CD4-positive, alpha-beta T cell (primary cell): ENCODE measurements at places on chromosomes 12 and 14. TPM values are rescaled to one million over a fixed set of nuclear protein-coding genes. Genes with fewer than 3 reads are reported as not detected.
A peak's percentile ranks its signal among the peaks of the same experiment; 100 is the strongest.

DNA sequence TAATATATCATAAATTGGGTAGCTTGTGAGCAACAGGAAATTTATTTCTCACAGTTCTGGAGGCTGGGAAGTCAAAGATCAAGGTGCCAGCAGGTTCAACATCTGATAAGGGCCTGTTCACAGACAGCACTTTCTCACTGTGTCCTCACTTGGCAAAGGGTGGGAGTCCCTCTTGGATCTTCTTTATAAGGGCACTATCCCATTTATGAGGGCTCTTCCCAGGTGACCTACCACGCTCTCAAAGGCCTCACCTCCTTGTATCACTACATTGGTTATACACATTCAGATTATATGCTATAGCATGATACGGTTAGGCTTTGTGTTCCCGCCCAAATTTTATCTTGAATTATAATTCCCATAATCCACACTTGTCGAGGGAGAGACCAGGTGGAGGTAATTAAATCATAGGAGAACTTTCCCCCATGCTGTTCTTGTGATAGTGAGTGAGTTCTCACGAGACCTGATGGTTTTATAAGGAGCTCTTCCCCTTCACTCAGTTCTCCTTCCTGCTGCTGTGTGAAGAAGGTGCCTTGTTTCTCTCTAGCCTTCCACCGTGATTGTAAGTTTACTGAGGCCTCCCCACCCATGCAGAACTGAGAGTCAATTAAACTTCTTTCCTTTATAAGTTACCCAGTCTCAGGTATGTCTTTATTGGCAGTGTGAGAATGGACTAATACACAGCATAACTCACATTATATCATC lies 19.2 kb upstream of the LRIG3 start:
- H3K27me3 ChIP-seq = no peaks in the 10 kb centered on the region
- H3K36me3 ChIP-seq = no peaks in the 10 kb centered on the region
- no peak for DNase-seq
- H3K4me3 ChIP-seq = no peak overlapping the region

DNA sequence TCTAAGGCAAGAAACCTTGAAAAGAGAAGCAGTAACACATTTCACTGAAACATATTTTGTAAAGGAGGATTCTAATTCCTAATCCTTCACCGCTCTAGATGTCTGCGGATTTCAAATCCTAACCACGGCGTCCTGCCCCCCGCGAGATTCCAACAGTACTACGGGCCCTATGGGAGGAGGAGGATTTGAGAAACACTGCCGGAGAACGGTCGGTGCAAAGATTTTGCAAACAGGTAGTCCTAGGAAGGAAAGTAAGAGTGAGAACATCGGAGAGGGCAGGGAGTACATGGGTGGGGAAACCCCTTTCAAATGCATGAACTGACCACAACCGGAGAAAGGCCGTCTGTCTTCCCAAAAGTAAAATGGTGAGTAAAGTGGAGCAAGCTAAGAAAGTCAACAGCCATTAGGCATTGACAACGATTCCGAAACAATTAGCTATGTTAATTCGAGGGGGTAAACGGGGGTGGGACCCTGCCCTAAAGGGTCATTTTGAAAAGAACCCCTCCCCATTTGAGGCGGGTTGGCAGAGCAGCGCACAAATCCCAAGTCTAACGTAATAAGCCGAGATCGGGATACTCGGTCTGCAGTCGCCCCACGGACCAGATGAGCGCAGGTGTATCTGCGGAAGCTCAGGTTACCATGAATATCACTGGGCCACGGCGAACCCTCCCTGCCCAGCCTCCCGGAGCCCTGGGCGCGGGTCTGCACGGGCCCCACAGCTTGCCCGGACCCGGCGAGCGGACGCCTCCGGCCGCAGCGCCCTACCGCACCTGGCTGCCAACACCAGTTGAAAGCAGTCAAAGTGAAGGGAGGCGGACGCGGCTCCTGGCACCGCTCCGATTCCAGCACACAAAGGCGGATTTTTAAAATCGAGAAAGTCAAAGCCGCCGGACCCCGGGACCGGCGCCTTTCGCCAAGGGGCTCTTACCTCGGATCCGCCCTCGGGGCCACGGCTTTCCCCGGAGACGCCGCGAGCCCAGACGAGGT lies 662 bp downstream of the EPS8 start:
- peaks cover 3% of the 10 kb centered on the region for H3K27me3 ChIP-seq
- peak overlapping the region; percentile 69 for H3K4me3 ChIP-seq
- H3K4me1 ChIP-seq = peaks cover 19% of the 10 kb centered on the region
- H3K36me3 ChIP-seq = no peaks in the 10 kb centered on the region

Gene GPR137C
- total RNA-seq = 0.19 TPM

Gene SERPINA12
- not detected for total RNA-seq

GRCh38 chr12:42332301-42333285 lies 6.6 kb downstream of the PPHLN1 start:
- H3K4me3 ChIP-seq = no peak overlapping the region
- H3K4me1 ChIP-seq = peaks cover 16% of the 10 kb centered on the region
- no peak overlapping the region for H3K27ac ChIP-seq
- peaks cover 16% of the 10 kb centered on the region for H3K36me3 ChIP-seq
- no peaks in the 10 kb centered on the region for H3K27me3 ChIP-seq

Gene PPP1R1A
- total RNA-seq = not detected

- no peak overlapping the region for H3K27ac ChIP-seq
- H3K4me1 ChIP-seq = peaks cover 15% of the 10 kb centered on the region
- no peaks in the 10 kb centered on the region for H3K36me3 ChIP-seq
- no peaks in the 10 kb centered on the region for H3K27me3 ChIP-seq
These were observed 112.4 kb upstream of the MAX start for GRCh38 chr14:65214741-65215140.

GRCh38 chr12:122099856-122100255 lies 21.3 kb downstream of the MLXIP start:
- DNase-seq = peak; percentile 48
- H3K4me3 ChIP-seq = peak overlapping the region; percentile 4
- H3K4me1 ChIP-seq = peaks cover 60% of the 10 kb centered on the region
- peak overlapping the region; percentile 31 for H3K27ac ChIP-seq
- no peaks in the 10 kb centered on the region for H3K36me3 ChIP-seq

Gene NANOG
- not detected for total RNA-seq

DNA sequence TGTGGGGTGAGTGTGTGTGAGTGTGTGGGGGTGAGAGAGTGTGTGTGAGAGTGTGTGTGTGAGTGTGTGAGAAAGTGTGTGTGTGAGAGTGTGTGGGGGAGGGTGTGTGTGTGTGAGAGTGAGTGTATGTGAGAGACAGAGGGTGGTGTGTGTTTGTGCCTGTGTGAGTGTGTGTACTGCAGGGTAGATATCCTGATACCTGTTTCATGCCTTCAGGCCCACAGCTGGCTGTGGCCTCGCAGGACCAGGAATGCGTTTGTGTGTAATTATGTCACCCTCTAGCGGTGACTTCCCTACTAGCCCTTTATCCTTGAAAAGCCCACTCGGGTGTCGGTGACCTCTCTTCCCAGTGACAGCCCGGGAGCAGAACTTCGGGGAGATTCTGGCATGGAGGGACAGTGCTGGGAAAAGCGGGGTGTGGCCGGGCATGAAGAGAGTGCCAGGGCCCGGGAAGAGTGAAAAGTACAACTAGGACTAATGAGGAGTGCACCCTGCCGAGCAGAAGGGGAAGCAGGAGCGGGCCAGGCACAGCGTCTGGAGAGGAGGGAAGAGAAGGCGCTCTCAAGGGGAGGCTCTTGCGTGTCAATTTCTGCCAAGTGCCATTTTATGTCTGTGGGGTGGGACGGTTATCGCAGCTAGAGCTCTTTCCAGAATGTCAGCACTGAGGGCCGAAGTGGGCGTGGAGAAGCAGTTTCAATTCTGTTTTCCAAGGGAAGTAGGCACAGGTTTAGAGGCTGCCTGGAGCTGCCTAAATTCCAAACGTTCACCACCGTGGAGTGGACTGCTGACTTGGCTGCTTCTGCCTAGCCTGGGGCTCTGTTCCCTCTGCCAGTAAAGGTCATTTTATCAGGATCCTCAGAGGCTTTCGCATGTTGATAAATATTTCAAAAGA lies 11.0 kb upstream of the FBXL14 start:
- no peaks in the 10 kb centered on the region for H3K27me3 ChIP-seq
- H3K27ac ChIP-seq = no peak overlapping the region
- peaks cover 26% of the 10 kb centered on the region for H3K4me1 ChIP-seq
- H3K4me3 ChIP-seq = peak overlapping the region; percentile 51

DNA sequence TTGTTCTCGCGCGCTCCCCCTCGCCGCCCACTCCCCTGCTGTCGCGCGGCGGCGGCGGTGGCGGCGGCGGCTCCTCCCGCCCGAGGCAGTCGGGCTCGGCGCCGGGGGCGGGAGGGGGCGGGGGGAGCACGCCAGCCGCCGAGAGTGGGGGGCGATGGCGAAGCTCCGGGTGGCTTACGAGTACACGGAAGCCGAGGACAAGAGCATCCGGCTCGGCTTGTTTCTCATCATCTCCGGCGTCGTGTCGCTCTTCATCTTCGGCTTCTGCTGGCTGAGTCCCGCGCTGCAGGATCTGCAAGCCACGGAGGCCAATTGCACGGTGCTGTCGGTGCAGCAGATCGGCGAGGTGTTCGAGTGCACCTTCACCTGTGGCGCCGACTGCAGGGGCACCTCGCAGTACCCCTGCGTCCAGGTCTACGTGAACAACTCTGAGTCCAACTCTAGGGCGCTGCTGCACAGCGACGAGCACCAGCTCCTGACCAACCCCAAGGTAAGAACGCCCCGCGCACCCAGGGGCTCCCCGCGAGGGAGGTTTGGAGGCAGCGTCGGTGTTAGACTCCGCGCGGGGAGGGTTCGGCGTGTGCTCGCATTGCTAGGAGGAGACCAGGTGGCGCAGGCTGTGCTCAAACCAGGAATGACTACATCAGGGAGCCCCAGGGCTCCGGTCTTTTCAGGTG lies 629 bp downstream of the KCNMB4 start:
- H3K36me3 ChIP-seq = no peaks in the 10 kb centered on the region
- peak; percentile 65 for DNase-seq
- H3K27me3 ChIP-seq = peaks cover 7% of the 10 kb centered on the region

Gene PSME1
- 166 TPM for total RNA-seq

Gene REP15
- not detected for total RNA-seq

Gene DYRK2
- 123 TPM for total RNA-seq

GRCh38 chr12:118465706-118466105 lies 89.4 kb downstream of the SUDS3 start:
- H3K27me3 ChIP-seq = no peaks in the 10 kb centered on the region
- H3K27ac ChIP-seq = no peak overlapping the region
- H3K4me1 ChIP-seq = no peaks in the 10 kb centered on the region
- H3K36me3 ChIP-seq = no peaks in the 10 kb centered on the region

DNA sequence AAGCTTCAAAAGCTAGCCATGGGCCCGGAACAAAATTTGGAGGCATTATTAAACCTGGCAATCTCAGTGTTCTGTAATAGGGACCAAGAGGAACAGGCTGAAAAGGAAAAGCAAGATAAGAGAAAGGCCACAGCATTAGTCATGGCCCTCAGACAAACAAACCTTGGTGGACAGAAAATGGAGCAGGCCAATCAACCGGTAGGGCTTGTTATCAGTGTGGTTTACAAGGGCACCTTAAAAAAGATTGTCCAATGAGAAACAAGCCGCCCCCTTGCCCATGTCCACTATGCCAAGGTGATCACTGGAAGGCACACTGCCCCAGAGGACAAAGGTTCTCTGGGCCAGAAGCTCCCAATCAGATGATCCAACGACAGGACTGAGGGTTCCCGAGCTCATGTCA lies 653.9 kb upstream of the TMEM132C start:
- no peaks in the 10 kb centered on the region for H3K4me1 ChIP-seq
- H3K27ac ChIP-seq = no peak overlapping the region
- no peaks in the 10 kb centered on the region for H3K36me3 ChIP-seq

DNA sequence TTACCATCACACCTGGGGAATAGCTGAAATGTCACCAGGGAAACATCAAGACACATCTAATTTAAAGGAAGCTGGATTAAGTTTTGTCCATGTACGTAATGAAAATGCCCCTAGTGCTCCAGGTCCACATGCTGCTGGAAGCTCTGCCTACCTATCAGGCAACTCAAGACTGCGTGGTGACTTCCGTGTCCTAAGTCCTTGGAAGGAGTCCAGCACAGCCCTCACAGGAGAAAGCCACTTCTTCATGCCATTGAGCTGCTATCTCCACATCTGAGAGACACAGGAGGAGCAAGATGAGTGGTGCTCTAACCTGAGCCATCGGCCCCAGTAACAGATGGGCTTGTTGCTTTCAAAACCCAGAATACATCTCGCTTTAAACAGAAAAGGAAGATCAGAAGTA lies 316.4 kb downstream of the DPF3 start:
- no peaks in the 10 kb centered on the region for H3K27me3 ChIP-seq
- H3K4me1 ChIP-seq = no peaks in the 10 kb centered on the region
- no peaks in the 10 kb centered on the region for H3K36me3 ChIP-seq
- no peak overlapping the region for H3K27ac ChIP-seq
- H3K4me3 ChIP-seq = no peak overlapping the region
- no peak for DNase-seq

Gene GALNT8
- 0.44 TPM for total RNA-seq

- H3K4me1 ChIP-seq = no peaks in the 10 kb centered on the region
- H3K36me3 ChIP-seq = no peaks in the 10 kb centered on the region
- no peak overlapping the region for H3K4me3 ChIP-seq
- H3K27ac ChIP-seq = no peak overlapping the region
- H3K27me3 ChIP-seq = no peaks in the 10 kb centered on the region
These were observed 360.9 kb upstream of the NAV3 start for GRCh38 chr12:77469578-77470333.

Gene EML5
- total RNA-seq = 3.1 TPM

Gene IFNG
- total RNA-seq = 3.2 TPM

DNA sequence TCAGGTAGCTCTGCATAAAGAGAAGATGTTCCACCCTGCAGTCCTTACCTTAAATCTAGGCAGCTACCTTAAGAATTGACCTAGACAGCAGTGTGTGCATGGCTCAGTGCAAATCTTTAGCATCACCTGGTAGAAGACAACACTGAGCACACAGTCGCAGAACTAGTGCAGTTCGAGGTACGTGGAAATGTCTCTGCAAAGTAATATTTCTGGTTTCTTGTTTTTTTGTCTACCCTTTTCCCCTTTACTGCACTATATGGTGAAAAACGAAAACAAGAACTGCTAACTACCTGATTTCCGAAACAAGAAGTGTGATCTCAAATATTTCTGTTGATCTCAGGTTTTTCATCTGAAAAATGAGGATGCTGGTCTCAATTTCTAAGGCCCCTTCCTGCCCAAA lies 82.5 kb downstream of the ETV6 start:
- peak overlapping the region; percentile 68 for H3K27ac ChIP-seq
- no peaks in the 10 kb centered on the region for H3K27me3 ChIP-seq
- peak overlapping the region; percentile 28 for H3K4me3 ChIP-seq
- no peaks in the 10 kb centered on the region for H3K36me3 ChIP-seq
- no peak for DNase-seq

DNA sequence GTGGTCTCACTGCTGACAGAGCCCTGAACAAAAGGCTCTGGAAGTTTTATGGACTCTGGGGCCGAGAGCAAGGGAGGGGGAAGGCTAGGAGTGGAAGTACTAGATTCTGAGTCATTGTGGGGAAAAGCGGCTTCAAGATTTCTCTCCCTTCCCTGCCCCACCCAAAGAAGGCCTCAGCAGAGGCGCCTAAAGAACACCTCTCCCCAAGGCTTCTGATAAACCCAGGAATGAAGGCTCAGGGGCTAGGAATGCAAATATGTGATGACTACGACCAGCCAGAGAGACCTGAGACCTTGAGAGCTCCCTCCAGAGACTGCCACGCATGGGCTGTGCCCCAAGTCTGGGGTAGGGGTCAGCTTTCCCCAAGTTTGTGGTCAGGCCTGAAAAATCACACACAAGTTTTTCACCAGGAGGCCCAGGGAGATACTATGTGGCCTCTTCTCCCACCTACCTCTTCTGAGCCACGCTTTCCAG lies 130.7 kb upstream of the HIF1A start:
- no peak overlapping the region for H3K27ac ChIP-seq
- H3K4me1 ChIP-seq = peaks cover 40% of the 10 kb centered on the region
- H3K4me3 ChIP-seq = no peak overlapping the region
